ENCODE measurements at places on chromosomes 3 and 15.

DNA sequence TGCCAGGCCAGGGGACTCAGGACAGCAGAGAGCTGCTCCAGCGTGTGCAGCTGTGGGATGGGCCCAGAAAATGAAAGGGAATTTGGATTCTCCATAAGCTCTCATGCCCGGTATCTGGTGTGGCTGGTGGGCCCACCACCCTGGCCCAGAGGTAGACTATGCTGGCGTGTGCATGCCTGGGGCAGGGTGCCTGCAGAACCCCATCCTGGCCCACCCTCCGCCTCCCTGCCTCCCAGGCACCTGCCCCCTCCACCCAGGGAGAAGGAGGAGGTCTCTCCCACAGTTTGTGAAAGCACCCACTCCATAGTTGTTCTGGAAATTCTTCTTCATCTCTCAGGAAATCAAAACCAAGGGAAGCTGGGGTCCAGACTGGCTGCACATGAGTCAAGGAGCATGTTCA, 112.9 kb downstream of the ADCY5 start:
- no peak for DNase-seq

DNA sequence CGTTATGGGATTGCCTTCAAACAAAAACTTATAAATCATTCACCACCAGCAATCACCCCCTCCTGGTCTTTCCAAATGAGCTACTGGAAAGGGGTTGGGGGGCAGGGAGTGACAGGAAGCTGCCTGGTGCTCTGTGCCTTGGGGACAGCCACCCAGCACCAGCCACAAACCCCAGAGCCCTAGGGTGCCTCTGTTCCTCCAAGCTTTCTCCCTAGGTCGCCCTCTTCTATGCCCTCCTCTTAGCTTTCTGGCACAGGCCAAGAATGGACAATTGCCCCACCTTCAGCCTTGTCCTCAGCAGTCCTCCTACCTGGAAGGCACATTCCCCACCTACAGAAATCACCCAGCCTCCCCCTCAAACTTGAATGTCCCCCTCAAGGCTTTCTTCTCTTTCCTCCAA, 3.3 kb downstream of the OXTR start:
- no peak for DNase-seq

- peak; percentile 8 for DNase-seq
Measured at GRCh38 chr3:24538891-24539290, 44.2 kb upstream of the THRB start.

DNA sequence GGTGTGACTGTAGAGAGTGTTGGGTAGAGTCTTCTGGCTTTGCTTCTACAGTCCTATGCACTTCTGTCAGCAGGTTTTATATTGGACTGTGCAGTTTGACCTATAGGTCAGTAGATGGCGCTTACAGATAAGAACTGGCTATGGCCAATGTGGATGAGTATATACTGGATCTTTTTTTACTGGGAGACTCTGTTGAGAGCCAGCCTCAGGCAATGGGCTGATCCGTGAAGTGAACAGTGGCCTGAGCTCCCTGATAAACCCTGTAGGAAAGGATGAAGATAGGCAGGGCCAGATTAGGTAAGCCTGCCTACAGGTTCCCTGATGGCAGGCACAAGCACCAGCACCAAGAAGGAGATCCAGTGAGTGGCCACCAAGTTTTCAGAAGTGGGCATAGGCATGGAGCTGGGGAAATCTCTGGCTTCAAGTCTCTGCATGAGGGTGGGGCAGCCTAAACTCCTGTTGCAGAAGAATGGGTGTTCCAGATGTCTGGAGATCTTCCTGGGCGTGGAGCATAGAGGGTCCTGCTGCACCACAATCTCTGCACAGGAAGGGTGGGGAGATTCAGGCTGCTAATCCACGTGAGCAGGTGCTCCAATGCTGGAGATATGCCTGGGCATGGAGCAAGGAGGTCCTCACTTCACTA, 326.0 kb upstream of the SGO1 start:
- DNase-seq: no peak

DNA sequence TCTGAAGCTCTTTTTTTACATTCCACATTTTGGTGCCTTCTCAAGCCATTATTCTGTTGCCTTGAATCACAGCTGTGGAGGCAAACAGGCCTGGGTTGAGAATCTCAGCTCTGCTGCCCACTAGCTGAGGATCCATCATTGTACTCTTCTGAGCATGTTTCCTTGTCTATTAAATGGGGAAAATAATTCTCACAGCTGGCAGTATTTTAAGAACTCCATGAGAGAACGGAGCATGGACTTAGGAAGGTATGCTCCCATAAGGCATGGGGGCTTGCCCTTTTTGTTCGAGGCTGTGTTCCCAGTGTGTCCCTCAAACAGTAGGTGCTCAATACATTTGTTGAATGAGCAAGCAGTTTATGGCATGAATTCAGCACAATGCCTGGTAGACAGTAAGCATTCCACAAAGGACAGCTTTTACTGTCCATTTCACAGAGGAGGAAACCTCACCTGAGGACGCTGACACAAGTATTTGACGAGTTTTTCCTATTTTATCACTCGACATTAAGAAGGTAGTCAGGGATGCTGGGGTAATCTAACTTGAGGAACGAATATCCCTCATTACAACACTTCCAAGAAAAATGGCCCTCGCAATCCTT, 2.1 kb upstream of the PTPRG start:
- no peak for DNase-seq

DNA sequence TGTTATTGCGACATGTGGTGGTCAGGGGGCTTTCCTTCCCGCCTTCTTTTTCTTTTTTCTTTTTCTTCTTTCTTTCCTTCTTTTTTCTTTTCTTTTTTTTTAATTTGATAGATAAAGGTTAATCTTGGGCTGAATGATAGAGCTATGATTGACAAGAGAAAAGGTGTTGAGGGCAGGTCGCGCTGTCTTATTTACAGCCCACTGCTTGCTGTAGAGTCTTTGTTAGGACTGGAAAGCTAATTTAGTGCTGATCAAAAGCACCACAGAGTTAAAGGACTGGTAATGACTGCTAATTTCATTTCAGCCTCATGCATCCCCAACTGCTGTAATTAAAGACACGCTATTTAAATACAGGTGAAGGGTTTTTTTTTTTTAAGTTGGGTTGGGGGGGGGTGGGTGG, 10.6 kb upstream of the SOX2 start:
- DNase-seq: no peak

DNA sequence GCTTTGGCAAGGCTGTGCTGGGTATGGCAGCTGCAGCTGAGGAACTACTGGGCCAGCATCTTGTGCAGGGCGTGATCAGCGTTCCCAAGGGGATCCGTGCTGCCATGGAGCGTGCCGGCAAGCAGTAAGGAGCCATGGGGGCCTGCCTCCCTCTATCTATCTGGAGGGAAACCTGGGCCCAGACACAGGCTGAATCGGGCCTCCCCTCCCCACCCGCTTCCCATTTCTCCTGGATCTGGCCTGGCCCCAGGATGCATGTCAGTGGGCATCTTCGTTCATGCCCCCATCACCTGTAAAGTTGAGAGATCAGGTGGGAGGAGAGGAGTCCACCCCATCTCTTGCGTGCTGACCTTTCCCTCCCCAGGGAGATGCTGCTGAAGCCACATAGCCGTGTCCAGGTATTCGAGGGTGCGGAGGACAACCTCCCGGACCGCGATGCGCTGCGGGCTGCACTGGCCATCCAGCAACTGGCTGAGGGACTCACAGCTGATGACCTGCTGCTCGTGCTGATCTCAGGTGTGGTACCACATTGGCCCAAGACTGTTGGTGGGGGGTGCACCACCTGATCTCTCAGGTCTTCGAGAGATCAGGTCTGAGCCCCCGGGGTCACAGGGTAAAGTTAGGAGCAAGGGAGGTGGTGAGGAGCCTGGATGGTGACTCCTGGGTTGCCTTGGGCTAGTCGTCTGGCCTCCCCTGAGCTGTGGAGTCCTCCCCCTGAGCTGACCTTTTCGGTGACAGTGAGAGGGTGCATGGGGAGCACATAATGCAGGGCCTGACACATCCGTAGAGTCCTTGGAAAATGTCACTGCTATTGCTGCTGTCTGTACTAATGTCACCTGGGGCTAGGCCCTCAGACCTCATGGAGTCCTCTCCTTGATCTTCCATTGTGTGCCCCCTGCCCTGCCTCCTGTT, 3.2 kb downstream of the GLYCTK start:
- DNase-seq: no peak

- peak; percentile 74 for DNase-seq
Measured at GRCh38 chr15:77496715-77497109, 76.0 kb downstream of the HMG20A start.

DNA sequence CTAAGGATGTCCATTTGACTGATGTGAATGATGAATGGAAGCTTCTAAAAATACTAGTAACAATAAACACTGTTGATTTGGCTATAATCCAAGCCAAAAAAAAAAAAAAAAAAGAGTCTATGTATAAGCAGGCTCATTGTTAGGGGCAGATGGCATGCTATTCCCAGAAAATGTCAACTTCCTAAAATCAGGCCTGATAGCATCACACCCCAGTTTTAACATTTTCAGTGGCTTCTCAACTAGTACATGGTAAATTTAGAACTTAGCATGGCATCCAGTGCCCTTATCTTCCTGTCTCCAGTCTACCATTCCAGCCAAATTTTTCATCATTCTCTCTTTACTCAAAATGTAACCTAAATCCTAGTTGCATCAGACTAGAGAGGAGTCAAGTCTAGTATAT, 288.2 kb upstream of the ZNF385D start:
- no peak for DNase-seq

GRCh38 chr3:155807823-155808222, 1.7 kb upstream of the C3orf33 start:
- no peak for DNase-seq

DNA sequence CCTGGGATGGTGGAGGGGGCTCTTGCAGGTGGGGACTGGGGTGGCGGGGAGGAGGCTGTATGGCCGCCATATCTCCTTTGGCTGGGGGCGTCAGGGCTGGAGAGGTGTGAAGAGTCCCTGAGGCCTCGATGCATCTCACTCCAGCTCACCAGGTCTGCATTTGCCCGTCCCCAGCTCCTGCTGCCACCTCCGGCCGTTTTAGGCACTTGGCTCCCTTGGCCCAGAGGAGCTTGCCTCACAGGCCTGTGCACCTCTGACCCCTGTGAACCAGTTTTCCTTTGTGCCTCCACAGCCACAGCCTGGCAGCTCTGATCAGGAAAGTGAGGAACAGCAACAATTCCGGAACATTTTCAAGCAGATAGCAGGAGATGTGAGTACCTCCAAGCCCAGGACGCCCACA, 49.7 kb downstream of the CAPN3 start:
- DNase-seq: no peak

GRCh38 chr3:88988906-88989305, 118.5 kb upstream of the EPHA3 start:
- DNase-seq: no peak

DNA sequence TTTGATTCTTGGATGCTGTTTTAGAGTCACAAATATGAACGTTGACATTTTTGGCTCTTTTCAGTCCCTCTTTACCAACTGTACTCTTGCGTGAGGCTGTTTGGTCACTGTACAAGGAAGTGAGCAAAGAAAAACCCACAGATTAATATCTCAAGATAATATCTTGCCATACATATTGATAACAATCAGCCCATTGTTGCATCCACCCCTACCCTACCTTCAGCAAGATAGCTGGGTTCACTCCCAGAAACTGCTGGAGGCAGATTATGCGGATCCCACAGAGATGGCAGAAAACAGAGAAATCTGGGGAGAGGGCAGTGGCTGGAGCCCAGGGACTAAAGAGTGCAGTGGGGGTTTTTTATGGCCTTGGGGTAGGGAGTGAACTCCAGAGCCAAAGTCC, 29.9 kb upstream of the MFSD1 start:
- DNase-seq: no peak

DNA sequence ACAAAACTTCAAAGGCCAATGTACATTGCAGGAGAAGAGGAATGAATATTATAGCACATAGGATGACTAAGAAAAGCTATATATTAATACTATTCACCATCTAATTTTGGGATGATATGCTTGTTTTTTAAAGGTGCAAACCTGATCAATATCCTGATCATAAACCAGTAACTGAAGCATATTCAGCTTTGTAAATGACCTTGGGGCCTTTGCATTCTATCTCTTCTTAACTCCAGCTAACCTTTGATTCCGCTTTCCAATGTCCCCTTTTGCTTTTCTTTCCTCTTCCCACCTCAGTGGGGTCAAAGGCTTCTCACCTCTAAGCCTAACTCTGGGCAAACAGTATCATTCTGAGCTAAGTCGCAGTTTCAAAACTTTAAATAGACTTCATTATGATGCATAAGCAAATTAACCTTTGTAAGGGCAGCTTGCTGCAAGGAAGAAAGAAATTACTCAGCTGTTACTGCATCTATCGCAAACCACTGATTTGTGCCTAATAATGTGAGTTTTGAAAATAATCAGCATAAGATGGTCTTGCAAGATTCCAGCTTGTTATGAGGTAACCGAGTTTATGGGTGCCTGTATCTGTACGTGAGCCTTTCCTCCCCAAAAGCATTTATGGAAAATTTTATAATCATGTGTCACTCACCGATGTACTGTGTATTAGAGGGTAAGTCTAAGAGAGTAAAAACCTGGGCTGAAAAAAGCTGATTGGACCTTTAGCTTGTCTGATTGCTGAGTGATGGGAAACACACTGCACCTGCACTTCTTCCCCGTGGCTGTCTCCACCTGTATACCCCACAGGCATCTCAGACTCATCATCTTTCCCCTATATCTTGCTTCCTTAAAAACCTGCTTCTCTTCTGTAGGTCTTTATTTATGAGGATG, 116.8 kb downstream of the TPRG1 start:
- DNase-seq: no peak

DNA sequence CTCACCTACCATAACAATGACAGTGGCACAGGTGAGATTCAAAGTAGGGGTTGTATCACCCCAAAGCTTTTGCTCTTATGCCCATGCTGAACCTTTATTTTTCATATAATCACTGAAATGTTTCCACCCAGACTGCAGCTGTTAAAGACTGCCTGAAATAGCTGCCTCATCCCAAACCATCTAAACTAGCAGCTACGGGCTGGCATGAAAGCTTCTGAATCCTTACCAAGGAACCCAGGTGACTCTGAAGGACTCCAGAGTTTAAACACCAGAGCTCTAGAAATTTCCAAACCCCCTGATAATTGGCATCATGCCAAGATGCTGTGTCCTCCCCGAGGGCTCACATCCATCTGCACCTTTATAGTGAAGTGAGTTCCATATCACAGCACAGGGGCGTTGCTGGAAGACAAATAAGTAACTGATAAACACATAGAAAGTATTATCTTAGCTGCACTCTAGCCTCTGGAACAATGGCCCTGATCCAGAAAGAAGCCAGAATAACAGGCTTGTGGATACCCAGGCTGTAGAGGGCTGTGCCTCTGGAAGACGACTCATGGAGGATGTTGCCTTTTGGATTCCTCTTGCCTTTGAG, 238.9 kb downstream of the CADPS start:
- DNase-seq: no peak

DNA sequence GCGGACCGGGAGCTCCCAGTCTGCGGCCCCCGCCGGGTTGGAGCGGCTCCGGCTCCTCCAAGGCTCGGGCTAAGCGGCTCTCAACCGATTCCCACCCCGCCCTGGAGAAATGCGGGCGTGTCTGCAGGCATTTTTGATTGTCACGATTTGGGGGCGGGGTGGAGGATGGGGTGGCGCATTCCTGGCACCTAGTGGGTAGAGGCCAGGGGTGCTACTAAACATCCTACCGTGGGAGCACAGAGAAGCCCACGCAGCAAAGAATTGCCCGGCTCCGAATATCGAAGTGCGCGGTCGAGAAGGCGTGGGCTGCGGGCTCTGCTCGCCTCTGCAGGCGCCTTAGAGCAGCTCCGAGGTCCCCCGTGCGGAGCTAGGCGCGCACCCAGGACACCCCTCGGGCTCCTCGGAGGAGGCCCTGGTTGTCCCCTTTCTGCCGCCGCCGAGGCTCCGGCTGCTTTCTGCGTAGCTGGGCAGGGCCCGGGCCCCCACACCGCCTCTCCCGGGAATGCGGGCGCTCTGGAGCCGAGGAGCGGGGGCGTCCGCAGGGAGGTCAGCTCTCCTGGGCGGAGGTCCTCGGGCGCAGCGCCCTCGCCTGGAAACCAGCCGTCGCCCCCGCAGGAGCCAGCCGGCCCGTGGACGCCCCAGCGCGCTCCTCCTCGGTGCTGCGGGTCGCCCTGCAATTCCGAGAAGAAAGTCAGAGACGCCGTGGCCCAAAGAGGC, 16.5 kb upstream of the LAMP3 start:
- DNase-seq: peak; percentile 15
